ENCODE measurements at places on chromosomes 16 and 17.

- DNase-seq: peak; percentile 32
Measured at GRCh38 chr17:76240461-76241203, at the start of gene RNF157. RNF157 (minus strand) TSS chr17:76240493; CDS start chr17:76240240, 253 bp downstream.

GRCh38 chr16:80544326-80544725 lies 3.5 kb downstream of the DYNLRB2 start:
- DNase-seq: no peak

DNA sequence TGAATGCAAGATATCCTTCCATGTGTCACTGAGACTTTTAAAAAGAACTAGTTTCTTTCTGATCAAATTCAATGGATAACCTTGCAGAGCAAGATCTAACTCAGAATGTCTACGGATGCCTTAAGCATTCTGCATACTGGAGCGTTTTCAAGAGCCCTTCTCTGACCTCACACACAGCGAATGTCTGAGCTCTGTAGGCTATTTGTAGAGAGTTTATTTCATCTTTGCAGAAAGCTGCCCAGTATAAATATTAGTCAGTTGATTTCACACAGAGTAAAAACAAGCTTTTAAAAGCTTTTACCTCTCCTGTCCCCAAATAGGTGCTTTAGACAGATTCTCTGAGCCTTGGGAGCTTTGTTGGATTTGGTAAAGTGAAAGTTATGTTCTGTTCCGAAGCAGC lies 165.0 kb downstream of the RBFOX1 start:
- no peak for DNase-seq

- no peak for DNase-seq
Measured at GRCh38 chr16:3696425-3697218, 20.7 kb downstream of the TRAP1 start.

DNA sequence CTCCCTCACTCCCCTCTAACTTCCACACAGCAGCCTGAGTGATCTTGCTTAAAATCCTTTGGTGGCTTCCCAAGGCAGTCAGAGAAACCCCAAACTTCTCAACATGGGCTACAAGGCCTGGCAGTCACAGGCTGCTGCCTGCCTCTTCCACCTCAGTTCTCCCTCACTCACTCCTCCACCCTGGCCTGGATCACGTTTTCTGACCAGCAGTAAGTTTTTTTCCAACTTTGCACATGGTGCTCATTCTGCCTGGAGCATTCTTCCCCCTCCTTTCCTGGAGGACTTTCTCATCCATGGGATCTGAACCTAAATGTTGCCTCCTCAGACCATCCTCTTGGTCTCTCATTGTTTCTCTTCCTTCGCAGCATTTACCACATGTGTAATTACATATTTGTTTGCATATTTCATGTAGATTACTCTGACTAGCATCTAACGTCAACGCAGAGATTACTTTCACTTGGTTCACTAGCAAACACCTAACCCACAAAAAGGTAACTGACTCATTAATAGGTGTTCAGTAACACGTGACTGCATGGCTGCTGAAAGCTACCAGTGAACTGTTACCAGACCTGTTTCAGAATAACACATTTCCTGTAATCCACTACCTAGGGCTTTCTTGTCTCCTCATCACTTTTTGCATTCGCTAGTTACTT lies 17.1 kb downstream of the GNA13 start:
- peak; percentile 24 for DNase-seq

- no peak for DNase-seq
Measured at GRCh38 chr17:56314026-56314425, 160.8 kb downstream of the ANKFN1 start.

GRCh38 chr17:13568582-13569397 lies 32.9 kb downstream of the HS3ST3A1 start:
- DNase-seq: no peak

GRCh38 chr16:588639-588888 lies 1.3 kb upstream of the RAB40C start:
- DNase-seq: peak; percentile 23

DNA sequence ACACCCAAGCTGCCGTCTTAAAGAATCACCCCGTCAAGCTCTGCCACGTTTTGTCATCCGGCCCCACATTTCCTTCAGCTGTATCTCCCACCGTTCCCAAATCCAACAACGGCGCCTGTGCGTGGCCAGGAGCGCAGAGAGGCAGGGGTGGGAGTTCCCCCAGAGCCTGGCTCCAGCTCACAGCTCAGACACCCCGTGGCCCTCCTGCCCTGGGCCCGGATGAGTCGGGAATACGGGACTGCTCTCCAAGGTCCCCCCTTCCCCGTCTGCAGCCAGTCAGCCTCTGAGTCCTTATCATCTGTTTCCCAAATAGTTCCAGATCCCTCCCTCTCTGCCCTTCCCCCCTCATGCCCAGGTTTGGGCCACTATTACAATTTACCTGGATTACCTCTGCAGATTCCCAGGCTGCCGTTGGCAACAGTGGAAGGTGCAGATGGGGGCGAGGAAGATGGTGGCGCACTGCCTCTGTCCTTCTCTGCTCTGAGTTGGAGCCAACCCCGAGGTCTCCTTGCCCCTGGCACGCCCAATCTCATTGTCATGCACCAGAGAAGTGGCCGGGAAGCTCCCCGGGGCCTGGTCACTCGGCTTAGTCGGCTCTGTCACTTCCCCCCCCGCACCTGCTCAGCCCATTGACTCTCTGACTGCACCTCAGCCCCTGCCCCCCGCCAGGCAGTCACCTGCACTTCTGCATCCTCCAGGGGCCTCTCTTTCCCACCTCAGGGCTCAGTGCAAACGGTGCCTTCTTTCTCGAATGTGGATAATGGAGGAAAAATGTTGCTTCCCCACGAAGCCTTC lies 18.3 kb upstream of the RPTOR start:
- no peak for DNase-seq

DNA sequence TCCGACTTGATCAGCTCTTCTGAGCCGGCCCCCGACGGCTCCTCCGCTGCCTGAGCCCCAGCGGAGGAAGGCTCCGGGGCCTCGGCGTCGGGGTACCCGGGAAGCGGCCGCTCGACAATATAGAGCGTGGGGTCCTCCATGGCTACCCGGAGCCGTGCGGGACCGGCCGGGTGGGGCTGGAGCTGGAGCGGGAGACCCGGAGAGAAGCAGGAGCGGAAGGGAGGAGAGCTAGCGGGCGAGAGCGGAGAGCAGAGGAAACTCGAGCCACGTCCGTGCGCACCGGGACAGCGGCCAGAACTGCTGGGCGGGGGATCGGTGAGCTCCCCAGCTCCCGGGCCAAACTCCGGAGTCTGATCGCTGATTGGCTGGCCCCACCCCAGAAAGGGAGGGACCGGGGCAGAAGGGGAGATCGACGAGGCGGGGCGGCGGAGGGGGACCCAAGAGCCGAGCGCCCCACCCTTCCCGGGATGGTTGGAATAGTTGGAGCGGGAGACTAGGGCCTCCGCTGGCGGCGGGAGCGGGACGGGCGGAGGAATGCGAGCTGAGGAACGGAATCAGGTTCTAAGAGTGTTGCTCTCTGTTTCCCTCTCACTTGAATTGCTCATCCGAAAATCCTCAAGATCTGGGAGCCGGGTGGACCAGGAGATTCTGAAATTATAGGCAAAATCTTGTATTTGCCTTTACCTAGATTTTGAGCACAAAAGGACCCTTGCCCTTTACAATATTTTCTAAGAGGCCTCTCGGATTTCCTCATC lies at the start of gene CAVIN1:
Gene CAVIN1, minus strand, starts transcription at position 299 of the 755 bp plus-strand sequence. Its CDS starts 159 bp downstream, at position 140.
- DNase-seq: no peak

GRCh38 chr17:50036455-50037261 lies 19.3 kb upstream of the ITGA3 start:
- DNase-seq: no peak

- no peak for DNase-seq
Measured at GRCh38 chr17:81402981-81403467, 7.8 kb downstream of the BAHCC1 start.

DNA sequence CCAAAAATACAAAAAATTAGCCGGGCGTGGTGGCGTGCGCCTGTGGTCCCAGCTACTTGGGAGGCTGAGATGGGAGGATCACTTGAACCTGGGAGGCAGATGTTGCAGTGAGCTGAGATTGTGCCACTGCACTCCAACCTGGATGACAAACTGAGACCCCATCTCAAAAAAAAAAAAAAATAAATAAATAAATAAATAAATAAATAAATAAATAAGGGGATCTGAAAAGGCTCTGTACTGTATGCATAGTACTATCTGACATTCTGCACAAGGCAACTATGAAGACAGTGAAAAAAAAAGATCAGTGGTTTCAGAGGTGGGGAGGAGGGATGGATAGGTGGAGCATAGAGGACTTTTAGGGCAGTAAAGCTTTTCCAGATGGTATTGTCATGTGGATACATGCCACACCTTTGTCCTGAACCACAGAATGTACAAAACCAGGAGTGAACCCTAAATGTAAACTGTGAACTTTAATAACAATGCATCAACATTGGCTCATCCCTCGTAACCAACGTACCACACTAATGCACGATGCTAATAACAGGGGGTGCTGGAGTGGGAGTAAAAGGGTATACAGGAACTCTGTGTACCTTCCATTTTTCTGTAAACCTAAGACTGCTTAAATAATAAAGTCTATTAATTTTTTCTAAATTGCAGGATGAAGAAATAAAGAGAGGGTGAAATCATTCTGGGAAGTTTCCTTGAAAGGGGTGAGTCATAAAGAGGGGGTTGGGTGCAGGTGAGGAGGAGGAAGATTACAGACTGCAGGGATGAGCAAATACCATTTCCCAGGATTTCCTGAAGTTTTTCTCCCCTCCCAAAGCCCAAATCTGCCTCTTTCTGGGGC lies 155.8 kb upstream of the SDK2 start:
- no peak for DNase-seq

- no peak for DNase-seq
Measured at GRCh38 chr17:40041196-40041595, 13.0 kb downstream of the MED24 start.

GRCh38 chr17:43591001-43591400 lies 44.9 kb upstream of the ETV4 start:
- DNase-seq: no peak

GRCh38 chr17:57739402-57740234 lies 5.5 kb downstream of the CCDC182 start:
- no peak for DNase-seq

GRCh38 chr16:17084130-17084529 lies 386.6 kb downstream of the XYLT1 start:
- no peak for DNase-seq

DNA sequence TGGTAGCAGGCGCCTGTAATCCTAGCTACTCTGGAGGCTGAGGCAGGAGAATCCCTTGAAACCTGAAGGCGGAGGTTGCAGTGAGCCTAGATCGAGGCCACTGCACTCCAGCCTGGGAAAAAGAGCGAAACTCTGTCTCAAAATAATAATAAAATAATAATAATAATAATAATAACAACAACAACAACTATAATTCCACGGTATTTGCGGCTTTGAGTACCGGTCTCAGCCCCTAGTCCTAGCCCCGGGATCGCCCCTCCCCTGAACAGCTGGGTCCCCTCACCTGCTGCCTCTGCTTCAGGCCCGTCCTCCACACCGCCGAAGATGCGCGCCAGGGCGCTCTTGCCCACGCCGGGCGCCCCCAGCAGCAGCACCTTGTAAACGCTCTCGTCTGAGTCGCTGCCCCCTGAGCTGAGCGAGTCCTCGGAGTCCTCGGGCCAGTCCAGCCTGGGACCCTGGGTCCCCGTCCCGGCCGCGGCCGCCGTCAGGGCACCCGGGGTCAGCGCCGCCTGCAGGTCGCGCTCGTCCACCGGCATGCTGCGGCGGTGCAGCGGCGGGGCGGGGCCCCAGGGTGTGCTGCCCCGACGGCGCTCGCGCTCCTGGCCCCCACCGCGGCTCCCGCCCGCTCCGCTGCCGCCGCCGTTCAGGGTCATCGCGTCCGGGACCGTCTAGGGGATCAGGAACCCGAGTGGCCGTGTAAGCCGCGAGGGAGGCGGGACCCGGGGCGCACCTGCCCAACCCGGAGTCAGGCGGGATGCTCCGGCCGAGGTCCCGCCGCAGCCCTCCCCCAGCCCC lies 611 bp downstream of the RRAD start:
- DNase-seq: no peak

- no peak for DNase-seq
Measured at GRCh38 chr16:47309581-47310312, 151.1 kb downstream of the ITFG1 start.

- DNase-seq: no peak
Measured at GRCh38 chr17:16358394-16358793, 5.1 kb upstream of the CENPV start.

DNA sequence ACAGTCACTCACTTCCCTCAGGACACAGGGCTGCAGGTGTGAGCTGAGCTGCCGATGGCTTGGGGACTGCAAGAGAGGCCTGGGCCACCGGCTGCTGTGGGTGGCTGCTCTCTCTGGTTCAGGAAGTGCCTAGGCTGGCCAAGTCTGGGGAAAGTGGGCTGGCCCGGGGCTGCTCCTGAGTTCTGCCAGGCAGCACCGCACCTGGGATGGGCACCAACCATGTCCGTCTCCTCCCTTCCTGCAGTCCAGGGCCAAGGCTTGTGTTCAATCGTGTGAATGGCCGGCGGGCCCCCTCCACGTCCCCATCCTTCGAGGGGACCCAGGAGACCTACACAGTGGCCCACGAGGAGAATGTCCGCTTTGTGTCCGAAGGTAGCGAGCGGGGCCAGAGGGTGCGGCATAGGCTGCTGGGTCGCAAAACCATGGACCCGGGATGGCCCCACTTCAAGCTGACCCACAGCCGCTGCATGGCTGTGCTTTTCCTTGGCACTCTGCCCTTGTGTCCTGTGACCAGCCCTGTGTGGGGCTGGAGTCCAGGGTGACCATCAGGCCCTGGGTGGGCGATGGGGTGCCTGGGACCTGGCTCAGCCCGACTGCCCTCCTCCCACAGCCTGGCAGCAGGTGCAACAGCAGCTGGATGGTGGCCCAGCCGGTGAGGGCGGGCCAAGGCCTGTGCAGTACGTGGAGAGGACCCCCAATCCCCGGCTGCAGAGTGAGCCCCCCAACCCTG lies 1.8 kb upstream of the WDR90 start:
- no peak for DNase-seq

DNA sequence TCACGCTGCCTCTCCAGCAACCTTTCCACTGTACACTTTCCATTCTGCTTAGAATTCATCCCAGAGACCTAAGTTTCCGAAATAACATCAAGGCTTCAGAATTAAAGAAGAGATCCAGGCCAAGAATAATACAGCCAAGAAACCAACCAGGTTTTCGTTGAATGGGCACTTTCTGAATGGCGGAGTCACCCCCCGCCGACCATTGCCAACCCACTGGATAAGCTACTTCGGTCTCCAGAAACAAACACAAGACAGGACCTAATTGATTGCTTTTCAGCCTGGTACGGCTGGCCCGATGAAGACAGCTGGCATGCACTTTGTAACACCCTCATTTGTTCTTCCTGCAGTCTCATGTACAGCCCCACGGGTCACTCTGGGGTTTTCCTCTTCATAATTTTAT lies 308.1 kb upstream of the ZFHX3 start:
- no peak for DNase-seq
